Stimulated activated CD8-positive, alpha-beta memory T cell treated with anti-CD3 and anti-CD28 coated beads, Interleukin-7, amount 100 ng/mL, for 1 hour (primary cell): ENCODE measurements at places on chromosomes 7 and 10.

- DNase-seq: no peak
These were observed 239.3 kb upstream of the SEMA3C start for GRCh38 chr7:81158189-81158588.

DNA sequence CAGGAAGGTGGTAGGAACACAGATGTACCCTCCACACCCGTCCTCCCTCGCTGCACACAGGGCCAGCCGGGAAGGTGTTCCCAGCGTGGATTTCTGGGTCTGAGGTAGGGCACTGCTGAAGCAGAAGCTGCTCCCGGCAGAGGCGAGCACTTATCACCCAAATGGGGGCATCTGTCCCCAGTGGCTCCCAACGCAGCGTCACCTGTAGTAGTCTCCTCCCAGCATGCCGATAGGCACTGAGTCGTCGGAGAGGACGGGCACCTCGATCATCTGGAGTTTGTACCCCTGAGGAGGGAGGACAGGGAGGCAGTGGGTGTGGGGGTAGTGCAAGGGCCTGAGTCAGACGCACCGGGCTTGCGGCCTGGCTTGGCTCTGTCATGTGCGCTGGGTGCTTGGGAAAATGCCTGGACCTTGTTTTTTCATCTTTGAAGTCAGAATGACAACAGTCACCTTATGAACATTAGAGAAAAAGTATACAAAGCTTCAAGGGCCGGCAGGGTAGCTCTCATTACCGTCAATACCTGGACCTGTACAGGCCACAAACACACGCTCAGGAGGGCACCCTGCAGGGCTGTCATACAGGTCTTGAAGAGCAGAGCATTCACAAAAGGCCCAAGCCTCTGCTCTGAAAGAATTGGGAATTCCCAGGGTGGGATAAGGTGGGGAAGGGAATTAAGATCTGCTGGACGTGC lies 3.1 kb upstream of the PYROXD2 start:
- no peak for DNase-seq

- DNase-seq: no peak
These were observed 120.0 kb downstream of the ADAM12 start for GRCh38 chr10:126268013-126268920.

GRCh38 chr7:132251327-132251659 lies 325.0 kb downstream of the PLXNA4 start:
- DNase-seq: no peak

DNA sequence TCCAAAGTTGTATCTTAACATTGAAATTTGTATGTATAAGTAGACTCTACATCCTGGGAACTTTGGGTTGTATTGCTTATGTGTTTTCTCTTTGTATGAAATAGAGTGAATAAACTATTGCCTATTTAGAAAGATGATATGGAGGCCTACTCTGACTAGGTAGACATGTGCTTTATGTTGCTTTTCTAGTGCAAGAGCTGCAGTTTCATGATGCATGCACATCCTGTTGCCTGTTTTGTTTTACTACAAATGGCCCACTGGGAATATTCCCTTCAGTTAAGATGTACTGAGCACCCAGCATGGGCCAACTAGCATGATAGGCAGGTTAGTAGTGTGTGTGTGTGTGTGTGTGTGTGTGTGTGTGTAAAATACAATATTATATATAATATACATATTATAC lies 282.1 kb upstream of the LRGUK start:
- no peak for DNase-seq
